Activated T-helper 1 cell treated with Interleukin-2 at 50 U/mL for 16 hours (primary cell): ENCODE measurements at places on chromosomes 7 and 10.

DNA sequence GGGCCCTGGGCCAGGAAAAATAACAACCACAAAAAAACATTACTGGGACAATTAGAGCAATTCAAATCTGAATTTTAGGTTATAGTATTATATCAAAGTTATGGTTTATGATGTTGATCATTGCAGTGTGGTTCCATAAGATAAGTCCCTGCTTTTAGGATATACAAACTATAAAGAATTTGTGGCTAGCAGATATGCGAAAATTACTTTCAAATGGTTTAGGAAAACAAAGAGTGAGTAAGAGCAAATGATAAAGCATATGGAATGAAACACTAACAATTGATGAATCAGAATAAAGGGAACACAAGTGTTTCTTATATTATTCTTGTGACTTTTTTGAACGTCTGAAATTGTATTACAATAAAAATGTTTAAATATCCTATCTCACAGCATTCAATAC is 64.4 kb upstream of the HECTD2 start:
- DNase-seq, result no peak

- DNase-seq, result no peak
Measured at GRCh38 chr10:16297642-16298041, 139.2 kb upstream of the PTER start.

- DNase-seq, result no peak
Measured at GRCh38 chr7:64098-64915, 128.1 kb upstream of the FAM20C start.

DNA sequence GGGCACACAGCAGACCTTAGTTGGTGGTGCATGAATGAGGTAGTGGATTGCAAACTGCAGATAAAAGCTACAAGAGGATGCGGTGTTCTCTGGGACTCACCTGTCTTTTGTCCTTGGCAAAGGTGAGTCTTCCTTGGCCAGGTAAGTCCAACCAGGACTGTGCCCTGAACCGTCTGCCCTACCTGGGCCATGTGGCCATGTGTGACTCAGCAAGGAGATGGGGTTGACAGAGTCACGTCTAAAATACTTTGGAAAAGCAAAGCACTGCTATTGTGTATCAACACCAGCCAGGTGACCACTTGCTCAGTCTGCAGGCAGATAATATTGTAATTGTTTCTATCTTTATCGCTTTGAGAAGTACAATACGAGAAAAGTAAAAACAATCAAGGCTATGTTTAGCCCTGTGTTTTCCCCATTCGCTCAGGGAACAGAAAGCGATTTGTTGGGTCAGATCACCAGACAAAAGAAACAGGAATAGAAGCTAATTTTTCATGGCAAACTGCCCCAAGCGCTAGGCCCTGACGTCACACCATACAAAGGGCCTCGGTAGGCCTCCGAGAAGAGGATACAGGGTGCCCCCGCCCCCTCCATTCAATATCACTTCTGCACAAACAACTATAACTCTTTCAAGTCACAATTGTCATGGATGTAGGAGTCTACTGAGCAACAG is 57.3 kb downstream of the FAM53B start:
- DNase-seq, result no peak

DNA sequence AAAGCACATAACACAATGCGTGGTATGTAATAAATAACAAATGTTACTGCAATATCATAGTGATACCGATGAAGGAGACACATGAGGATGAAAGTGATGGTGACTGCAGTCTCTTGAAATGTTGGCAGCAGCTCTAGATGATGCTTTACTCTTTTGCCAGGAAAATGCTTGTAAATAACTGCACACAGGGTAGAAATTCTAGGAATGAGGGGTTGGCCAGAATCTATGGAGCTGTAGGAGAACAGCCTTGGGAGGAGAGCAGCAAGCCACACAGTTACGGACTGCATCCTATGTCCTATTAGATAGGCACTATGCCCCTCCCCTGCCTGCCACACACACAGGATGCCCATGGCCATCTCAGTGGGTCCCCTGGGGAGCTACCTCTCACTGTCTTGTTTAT is 97.6 kb upstream of the GSDME start:
- DNase-seq, result no peak

DNA sequence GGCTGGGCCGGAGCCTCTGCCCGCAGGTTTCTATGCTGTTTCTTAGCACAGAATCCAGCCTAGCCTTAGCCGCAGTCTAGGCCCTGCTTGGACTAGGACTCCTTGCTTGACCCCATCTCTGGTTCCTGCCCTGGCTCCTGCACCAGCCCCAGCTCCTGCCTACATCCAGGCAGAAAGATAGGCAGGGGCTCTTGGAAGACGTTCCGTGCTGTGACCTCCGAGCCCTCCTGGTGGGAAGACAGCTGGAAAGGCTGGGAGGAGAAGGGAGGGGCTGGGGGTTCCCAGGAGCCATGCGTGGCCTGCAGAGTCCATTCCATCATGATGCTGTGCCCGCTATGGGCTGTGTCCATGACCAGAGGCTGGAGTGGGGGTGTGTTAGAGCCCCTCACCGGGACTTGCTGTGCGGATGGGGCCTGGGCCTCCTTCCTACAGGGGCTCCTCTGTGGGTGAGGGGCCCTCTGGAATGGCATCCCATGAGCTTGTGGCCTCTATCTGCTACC is 26.2 kb downstream of the RAMP3 start:
- DNase-seq, result no peak

DNA sequence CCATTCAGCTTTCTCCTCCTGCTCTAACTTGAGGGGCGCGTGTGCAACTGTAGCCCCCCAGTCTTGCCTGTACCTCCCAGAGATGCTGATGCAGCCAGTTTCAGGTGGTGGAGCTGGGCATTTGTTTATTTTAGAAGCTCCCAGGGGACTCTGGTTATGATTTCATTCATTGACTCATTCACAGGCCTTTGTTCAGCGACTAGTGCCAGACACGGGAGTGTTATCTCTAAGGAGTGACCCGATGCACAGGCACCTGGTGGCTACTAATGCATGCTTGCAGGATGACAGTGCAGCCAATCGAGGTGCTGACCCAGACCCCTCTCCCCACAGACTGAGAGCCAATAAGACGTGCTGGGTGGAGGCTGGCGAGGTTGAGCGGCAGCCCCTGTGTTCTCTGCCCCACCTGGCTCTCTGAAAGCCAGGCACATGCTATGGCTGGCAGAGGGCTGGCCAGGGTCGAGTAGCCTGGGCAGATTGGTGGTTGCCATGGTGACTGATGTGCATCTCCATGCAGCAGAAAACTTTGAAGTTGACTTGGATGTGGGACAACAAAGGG is 19.7 kb upstream of the SLC18A2 start:
- no peak for DNase-seq

DNA sequence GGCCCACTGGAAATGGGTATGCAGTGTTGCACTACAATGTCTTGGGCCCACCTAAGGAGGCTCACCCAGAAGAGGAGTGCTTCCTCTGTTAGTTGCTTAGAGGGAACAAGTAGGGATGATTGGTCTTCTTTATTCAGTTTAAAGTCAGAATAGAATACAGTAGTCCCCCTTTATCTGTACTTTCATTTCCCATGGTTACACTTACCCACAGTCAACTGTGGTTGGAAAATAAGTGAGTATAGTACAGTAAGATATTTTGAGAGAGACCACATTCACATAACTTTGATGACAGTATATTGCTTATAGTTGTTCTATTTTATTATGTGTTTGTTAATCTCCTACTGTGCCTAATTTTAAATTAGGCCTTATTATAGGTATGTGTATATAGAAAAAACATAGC is 151.4 kb downstream of the COL28A1 start:
- no peak for DNase-seq

DNA sequence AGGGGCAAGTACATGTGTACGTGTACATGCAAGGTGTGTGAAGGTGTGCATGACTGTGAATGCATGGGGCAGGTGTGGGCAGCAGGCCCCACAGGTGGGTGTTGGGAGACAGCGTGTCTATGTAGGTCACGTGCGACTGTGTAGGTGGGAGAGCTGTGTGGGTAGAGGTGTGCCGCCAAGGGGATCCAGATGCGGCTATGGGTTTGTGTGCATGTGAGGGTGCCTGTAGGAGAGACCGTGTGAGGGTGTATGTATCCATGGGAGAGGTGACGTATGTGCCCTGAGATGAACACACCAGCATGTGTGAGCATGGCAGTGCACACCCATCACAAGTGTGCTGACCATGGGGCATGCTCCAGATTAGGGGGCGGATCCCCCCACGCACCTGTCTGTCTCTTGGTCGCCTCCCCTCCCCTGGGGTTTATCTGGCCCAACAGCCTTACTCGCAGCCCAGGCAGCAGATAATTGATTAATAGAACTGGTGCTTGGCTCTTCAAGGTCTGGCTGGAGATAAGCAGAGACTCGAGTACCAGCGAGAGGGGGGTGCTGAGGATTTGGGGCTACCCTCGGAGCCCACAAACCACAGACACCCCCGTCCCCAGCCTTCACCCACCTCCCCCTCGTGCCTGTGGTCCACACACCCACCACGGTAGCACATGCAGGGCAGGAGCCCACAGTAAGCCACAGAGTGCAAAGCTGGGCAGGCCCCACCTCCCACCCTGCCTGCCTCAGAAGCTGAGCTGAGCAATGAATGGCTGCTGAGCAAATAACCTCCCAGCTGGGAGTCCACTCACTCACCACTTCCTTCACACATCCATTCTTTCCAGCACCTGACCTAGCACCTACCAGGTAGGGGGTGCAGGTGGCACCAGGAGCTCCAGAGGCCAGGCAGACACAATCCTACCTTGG is 41.4 kb upstream of the ZMIZ1 start:
- DNase-seq, result no peak

DNA sequence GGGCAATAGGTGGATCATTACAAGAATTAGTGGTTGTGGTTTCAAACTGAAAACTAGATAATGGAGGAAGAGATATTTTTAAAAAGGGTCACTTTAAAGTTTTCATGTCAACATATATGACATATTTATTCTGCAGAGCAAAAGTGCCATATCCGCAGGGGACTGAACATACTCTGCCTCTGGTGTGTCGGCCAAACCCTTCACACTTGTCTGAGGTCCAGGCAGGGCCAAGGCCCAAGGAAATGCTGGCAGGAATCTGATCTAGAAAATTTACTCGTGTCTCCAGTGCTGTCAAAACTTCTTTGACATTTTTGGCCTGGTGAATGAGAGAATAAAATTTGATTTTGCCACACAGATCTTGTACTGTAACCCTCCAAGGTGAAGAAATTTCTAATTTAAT is 562.3 kb downstream of the CCSER2 start:
- no peak for DNase-seq

- no peak for DNase-seq
Measured at GRCh38 chr7:152406491-152406890, 29.3 kb downstream of the KMT2C start.

DNA sequence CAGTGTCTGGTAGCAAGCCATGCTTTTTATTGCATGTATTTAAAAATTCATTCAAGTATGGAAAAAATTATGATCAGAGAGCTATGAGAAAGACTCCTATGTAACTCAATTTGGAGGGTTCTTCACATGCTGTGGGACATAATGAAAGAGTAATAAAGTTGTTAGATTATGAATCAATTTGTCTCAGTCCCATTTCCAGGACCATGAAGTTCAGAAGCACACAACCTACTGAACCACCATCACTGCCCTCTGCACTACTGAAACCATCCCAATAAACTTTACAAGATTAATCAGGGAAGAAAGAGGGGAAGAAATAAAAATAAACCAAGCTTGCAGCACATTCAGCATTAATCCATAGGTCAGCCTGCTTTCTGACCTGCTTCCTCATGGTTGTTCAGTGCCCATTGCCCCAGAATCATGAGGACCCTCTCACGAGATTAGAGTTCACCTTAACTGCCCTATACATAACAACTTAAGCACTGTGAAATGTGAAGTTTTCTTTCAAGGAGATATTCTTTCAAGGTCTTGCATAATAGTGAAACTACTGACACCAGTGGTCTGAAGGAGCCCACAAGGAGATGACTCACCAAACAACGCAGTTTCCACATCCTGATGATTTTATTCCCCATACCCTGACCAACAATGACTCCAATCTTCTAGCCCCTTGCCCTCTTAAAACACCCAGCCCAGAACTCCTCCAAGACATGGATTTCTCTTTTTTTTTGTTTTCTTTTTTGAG is 171.5 kb upstream of the ADCY1 start:
- no peak for DNase-seq

DNA sequence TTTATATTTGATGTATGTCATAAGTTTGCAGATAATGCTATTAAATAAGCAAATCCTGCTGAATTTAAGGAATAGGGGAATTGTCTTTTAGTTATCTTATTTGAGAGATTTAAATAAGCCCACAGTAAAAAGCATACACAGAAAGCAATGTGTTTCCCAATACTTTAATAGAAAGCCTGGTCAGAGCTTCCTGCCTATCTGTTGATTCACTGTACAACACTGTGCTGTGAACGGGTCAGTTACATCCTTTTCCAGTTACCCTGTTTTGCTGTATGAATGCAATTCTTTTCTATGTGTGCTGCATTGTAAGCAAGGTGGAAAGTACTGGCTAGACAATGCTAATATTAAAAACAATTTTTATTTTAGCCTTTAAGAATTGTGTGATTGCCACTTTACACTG is 81.2 kb downstream of the ANKRD7 start:
- no peak for DNase-seq

- DNase-seq, result no peak
Measured at GRCh38 chr10:77905086-77905748, 21.3 kb downstream of the DLG5 start.

GRCh38 chr7:8063706-8064297 is 95.2 kb downstream of the GLCCI1 start:
- no peak for DNase-seq

- DNase-seq, result no peak
Measured at GRCh38 chr10:1581189-1581588, 156.1 kb downstream of the ADARB2 start.
